Right hindlimb (tissue), 1 donor: ENCODE measurements at places on chromosomes 16 and 17.
A peak's percentile ranks its signal among the peaks of the same experiment; 100 is the strongest.

GRCh38 chr17:39750131-39751015, 12.6 kb downstream of the GRB7 start:
- no peak for DNase-seq

- DNase-seq, result peak; percentile 39
Measured at GRCh38 chr17:17455173-17455572, 21.6 kb upstream of the MED9 start.

DNA sequence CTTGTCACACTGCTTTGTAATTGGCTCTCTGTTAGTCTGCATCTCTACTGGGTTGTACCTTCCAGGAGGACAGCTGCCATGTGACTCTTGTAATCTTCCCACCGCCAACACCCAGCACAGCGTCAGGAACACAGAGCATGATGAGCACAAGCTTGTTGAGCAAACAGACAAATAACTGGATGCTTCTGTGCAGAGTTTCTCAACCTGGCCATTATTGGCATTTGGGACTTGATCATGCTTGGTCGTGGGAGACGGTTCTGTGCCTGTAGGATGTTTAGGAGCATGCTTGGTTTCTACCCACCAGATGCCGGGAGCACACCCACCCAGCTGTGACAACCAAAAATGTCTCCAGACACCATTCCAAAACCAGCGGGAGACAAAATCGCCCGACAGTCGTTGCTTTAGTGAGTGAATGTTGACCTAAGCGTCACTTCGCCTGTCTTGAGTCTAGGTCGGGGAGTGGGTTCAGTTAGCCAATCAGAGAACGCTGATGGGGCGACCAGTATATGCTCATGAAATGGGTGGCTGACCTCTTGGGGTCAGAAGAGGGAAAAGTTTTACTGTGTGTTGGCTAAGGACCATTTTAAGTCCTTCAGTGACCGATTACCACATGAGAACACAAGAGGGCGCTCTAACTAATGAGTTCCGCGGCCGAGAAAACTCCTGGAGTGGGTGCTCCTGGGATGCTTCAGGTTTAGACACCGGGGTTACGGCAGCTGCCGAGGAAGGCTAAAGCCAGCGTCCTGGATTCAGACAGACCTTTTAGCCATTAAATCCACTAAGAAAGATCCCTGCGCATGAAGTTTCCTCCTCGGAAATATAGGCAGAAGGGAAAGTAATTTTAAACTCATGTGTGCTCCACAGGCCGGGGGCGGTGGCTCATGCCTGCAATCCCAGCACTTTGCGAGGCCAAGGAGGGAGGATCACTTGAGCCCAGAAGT, 57.8 kb upstream of the TEX2 start:
- peak; percentile 67 for DNase-seq

- no peak for DNase-seq
Measured at GRCh38 chr16:77833921-77834634, 45.7 kb downstream of the VAT1L start.

GRCh38 chr16:83351846-83352245, 455.9 kb upstream of the HSBP1 start:
- DNase-seq, result no peak

GRCh38 chr17:56478836-56479447, 114.6 kb upstream of the NOG start:
- DNase-seq, result no peak

- DNase-seq, result no peak
Measured at GRCh38 chr16:86808863-86809444, 230.6 kb downstream of the FOXL1 start.

- no peak for DNase-seq
Measured at GRCh38 chr16:66662445-66663194, 33.9 kb downstream of the CMTM4 start.

GRCh38 chr16:83989300-83989699, 21.3 kb downstream of the NECAB2 start:
- no peak for DNase-seq

DNA sequence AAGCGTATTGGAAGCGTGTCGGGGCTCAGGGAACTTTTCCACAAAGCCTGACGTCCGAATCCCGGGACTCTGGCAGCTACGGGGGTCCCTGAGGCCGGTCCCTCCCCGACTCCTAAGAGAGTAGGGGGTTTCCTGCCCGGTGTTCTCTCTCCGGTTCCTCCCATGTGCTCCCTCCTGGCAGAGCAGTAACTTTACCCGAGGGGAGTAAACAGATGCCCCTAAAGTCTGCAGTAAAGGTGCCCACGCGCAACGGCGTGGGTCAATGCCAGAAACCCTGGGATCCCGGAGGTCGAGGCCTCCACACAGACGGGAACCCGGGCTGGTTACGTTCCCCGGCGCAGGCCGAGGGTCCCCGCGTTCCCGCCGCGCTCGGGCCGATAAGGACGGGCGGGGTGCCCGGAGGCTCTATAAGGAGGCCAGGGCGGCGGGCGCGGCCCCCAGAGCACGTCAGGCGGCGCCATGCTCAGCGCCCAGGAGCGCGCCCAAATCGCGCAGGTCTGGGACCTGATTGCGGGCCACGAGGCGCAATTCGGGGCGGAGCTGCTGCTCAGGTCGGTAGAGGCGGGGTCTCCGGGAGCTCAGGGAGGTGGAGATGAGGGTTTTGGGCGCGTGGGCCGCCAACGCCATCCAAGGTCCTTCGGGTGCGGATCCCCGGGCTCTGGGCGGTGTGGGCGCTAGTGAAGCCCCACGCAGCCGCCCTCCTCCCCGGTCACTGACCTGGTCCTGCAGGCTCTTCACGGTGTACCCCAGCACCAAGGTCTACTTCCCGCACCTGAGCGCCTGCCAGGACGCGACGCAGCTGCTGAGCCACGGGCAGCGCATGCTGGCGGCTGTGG, at the start of gene HBM:
Gene HBM (plus strand): TSS at position 440 of the 836 bp plus-strand sequence. CDS start 20 bp downstream, at position 460.
- DNase-seq, result no peak

DNA sequence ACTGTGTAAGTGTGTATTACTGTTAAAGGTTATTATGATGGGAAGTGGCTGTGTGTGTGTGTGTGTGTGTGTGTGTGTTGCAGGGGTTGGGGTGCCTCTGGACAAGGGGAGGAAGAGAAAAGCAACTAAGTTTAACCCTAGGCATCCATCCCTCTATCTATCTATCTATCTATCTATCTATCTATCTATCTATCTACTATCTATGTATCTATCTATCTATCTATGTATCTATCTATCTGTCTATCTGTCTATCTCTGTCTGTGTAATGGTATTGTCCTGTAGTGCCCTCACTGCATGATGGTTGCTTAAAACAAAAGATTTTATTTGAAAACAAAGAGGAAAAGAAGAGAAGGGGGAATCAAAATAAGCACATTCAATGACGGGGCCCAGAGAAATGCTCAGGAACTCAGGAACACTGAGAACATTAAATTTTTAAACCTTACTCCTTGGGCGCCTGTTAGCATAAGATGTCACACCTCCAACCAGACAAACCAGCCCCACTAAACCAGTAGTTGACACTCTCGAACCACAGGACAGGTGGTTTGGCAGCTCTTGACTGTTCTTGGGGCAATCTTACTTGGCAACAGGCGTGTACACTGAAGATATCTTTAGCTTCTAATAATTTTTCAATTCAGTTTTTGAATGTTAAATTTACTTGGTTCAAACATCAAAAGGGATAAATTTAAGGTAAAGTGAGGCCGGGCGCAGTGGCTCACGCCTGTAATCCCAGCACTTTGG, 5.1 kb upstream of the RPL26 start:
- no peak for DNase-seq

GRCh38 chr16:49442805-49443204, 69.2 kb downstream of the C16orf78 start:
- DNase-seq, result peak; percentile 7

DNA sequence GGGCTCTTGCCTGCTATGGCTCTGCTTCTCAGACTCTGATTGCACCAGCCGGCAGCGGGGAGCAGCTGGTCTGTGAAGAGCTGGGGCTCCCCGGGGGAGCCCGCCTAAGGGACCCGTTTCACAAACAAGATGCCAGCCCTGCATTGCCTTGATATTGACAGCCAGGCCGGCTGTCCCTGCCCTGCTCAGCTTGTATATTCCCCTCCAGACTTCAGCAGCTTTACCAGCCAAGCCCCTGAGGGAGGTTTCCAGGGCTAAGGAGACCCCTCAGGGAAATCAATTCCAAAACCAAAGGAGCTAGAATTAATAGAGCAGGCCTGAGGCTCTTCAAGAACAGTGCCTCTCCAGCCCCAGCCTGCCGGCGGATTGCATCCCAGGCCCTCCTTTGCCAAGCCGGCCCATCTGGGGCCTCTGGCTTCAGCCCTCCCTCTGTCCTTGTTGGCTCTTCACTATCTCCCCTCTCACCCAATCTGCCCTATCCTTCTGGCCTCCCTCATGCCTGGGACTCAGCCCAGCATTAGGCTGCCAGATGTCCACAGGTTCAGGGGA, 5.7 kb downstream of the CALB2 start:
- DNase-seq, result no peak

DNA sequence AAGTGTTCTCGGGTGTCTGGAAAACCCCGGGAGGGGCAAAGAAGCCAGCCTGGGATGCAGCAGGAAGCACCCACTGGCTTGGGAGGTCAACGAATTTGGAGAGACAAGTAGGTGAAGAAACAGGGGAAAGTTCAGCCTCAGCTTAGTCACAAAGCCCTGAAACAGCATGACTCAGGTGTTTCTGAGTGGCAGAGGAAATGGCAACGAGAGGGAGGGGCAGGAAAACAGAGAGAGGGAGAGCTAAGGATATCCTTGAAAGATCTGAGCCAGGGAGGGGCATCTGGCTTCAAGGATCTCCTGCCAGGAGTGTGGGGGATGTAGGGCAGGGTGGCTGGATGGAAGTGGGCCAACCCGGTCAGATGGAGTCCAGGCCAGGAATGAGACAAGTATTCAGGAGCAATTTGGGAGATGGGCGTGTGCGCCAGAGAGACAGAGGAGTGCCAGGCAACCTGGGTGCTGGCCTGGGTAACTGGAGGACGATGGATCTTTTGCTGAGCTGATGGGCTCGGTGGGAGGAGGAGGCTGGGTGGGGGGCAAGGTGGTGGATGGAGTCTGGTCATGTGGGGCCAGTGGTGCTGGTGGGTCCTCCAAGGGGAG, 27.2 kb downstream of the ABCC3 start:
- DNase-seq, result no peak

- DNase-seq, result peak; percentile 33
Measured at GRCh38 chr17:77186141-77186604, 45.4 kb downstream of the SEC14L1 start.

DNA sequence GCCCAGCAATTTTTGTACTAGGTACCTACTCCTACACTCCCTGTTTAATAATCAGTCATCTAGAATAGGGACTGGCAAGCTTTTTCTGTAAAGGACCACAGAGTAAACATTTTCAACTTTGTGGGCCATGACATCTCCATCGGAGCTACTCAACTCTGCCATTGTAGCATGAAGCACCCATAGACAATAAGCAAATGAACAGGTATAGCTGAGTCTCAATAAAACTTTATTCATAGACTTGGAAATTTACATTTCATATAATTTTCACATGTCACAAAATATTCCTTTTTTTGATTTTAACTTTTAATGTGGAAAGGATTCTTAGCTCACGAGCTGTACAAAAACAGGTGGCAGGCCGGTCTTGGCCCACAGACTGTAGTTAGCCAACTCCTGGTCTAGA, 345.8 kb downstream of the SOX9 start:
- no peak for DNase-seq

DNA sequence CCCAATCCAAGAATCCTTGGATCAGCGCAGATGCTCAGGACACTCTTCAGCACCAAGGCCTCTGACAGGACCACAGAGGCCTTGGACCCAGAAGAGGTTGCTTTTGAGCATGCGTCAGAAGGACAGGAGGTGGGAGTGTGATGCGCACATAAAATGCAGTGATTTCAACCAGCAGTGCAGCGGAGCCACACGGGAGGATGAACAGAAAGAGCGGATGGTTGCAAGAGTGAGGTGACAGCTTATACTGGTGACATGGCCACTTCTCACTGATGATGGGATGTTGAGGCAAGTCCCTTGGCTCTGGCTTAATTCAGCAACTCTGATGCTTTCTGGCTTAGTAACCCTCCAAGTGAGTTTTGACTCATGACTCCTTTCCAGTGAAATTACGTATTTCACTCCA, 25.2 kb upstream of the ERN1 start:
- DNase-seq, result no peak
